ENCODE measurements at places on chromosomes 5 and 9.

- no peak for DNase-seq
Observed at GRCh38 chr9:135609366-135609955, 29.9 kb downstream of the GLT6D1 start.

DNA sequence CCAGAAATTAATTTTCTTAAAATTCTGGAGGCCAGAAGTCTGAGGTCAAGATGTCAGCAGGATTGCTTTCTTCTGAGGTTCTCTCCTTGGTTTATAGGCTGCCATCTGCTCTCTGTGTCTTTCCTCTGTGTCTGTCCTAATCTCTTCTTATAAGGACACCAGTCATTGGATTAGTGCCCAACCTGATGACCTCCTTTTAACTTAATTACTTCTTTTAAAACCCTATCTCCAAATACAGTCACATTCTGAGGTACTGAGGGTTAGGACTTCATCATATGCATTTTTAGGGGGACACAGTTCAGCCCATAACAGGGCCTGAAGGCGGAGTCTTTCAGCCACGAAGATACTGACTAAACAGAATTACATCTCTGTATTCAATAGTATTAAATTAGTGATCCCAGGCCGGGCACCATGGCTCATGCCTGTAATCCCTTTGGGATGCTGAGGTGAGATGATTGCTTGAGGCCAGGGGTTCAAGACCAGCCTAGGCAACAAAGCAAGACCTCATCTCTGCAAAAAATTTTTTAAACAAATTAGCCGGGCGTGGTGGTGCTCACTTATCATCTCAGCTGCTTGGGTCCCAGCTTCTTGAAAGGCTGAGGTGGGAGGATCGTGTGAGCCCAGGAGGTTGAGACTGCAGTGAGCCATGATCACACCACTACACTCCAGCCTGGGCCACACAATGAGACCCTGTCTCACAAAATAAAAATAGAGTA is 5.9 kb upstream of the RPS6 start:
- no peak for DNase-seq

DNA sequence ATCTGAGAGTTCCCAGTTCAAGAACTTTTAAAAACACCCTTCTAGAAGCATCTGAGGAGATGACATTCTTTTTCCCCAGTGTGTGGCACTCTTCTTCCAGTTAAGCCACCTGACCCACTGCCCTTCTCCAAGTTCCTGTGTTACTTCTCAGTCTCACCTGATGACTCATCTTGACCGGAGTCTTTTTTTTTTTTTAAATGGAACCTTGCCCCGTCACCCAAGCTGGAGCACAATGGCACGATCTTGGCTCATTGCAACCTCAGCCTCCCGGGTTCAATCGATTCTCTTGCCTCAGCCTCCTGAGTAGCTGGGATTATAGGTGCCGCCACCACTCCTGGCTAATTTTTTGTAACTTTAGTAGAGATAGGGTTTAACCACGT is 224.1 kb upstream of the DAB2 start:
- DNase-seq = no peak

DNA sequence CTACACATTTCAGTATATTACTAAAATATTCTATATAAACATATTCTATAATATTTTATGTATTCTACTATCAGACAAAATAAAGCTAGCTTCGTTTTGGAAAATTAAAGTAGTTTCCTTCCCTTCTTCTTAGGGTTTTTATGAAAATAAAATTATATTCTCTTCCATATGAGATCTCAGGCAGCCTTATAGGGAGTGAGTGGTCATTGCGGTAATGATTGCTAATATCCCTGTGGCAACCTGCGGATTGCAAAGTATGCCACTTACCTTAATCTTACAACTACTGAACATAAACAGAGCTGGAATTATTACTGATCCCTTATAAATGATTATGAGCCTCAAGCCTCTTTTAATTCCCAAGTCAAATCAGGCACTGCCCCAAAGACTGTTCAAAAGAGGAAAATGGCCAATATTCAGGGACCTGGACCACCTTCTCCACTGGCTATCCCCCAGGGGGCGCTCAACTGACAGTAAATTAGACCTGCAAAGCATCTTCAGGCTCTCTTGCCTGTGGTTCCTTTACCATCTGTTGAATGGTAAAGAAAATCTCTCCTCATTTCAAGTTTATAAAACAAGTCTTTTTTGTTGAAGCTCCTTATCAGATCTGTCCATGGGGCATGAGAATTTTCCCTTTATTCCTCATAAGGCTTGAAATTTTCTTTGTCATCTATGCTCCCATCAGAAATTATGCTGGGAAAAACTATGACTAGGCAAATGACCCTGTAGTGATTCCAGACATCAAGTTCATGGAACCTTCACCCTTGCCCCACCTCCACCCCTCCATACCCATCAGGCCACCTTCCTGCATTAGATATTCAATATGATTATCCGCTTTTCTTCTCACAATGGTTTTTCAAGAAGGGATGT is 163.9 kb downstream of the CEMIP2 start:
- DNase-seq = peak; percentile 76

DNA sequence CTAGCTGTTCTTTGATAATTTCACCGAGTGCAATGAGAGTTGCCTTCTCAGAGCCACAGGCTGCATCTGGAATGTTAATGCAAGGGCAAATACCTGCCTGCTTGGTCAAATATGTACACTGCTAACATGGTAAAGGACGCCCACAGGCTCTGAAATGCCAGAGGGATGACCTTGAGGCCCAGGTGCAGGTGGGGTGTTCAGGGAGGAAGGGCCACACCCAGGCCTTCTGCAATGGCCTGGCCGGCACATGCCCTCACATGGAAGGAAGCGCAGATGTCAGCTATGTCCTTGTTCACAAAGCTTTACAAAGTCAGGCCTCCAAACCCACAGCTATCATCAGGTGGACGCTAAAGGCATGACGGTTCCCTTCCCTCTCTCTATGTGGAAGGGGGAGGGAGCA is 48.6 kb downstream of the HRH2 start:
- DNase-seq = no peak

DNA sequence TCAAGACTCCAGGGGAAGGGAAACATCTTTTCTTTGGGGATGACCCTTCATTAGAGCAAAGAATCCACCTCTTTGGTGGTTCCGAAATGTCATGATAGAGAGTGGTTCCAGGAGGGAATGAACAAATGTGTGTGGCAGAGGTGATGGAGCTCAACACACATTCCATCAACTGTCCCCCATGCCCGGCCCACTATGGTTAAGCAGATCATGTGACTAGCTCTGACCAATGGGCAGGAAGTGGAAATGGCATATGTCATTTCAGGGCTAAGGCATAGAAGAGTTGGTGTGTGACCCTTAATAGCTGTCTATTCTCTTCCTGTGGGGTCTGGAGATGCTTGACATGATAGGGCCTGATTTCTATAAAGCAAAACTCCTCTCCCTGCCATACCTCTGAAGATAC is 194.6 kb downstream of the GAS1 start:
- no peak for DNase-seq

GRCh38 chr9:124218438-124218982 is 39.2 kb upstream of the NEK6 start:
- DNase-seq = no peak
